Stimulated activated CD8-positive, alpha-beta memory T cell treated with anti-CD3 and anti-CD28 coated beads, Interleukin-15, amount 100 ng/mL, for 24 hours (primary cell): ENCODE measurements at places on chromosomes 7 and 10.

DNA sequence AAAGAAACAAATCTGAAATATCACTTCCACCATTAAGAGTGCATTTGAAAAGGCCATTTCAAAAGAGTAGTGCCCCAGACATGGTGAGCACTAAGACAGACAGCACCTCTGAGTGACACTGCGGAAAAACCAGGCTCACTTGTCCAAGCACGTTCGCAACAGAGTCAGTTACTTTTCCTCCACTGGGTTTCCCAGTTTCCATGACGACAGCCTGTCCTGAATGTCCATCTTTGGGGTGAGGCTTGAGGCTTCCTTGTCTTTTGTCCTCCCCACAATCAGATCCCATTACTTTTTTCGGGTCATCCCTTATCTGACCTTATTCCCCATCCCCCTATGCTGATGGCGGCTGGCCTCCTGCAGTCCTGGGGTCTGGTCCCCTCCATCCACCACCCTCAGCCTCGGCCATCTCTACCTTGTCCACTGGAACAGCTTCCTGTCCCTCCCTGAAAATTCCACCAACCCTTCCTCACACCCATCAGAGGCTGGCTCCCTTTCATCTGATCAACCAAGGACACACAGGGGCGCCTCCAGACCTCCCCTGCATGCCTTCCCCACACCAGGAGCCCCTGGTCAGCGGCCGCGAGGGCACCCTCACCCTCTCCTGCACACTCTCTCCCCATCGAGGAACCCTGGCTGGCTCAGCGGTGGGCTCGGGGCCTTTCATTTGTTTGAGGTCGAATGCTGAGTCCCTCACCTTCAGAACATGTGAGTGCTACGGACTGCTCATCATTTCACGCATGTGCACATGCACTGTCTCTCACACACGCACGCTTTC is 363.6 kb downstream of the DNAJB6 start:
- no peak for DNase-seq

- DNase-seq, result no peak
These were observed 199.2 kb downstream of the ADARB2 start for GRCh38 chr10:1538121-1538520.

GRCh38 chr7:66100408-66101050 is 14.1 kb upstream of the CRCP start:
- DNase-seq, result no peak

DNA sequence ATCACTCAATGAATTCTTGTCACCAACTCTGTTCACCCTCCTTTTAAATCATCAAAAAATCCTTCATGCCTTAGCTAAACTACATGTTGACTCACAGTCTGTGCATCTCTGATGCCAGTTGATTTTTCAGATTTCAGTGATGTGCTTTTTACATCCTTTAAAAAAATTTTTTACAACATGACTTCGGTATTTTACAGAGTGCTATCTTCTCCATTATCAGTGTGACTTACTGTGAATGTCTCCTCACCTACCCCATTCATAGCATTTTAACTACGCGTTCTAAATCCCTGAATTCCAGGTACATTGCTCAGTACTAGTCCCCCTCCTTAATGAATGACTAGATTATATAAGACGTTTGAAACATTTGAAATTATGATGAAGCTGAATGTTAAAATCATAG is 98.7 kb downstream of the DNAH11 start:
- no peak for DNase-seq

GRCh38 chr10:128693493-128694131 is 567.4 kb upstream of the MKI67 start:
- DNase-seq, result no peak
